ENCODE measurements at places on chromosomes 13 and 19.
A peak's percentile ranks its signal among the peaks of the same experiment; 100 is the strongest.

- DNase-seq, result no peak
Measured at GRCh38 chr13:54415753-54416366, 1387.2 kb downstream of the OLFM4 start.

- DNase-seq, result no peak
Measured at GRCh38 chr19:3135961-3136683, at the start of gene GNA15. Gene GNA15 (plus strand): TSS chr19:3136033. CDS start chr19:3136451, 418 bp downstream.

DNA sequence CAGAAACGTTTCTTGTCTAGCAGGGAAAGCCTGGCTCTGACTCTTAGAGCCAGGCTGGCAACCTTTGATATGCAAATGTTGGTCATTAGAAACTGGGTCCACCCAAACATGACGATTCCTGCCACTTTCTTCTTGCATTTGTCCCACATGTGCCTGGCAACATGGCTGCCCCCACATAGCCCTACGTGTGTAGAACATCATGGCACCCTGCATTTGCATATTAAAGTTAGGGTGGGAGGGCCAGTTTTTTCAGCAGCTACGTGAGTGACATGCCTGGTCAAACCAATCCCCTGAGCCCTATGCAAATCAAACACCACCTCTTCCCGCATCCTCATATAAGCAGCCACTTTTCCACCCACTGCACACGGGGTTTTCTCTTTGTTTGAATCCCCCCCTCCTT, 95.0 kb downstream of the LIG4 start:
- no peak for DNase-seq

DNA sequence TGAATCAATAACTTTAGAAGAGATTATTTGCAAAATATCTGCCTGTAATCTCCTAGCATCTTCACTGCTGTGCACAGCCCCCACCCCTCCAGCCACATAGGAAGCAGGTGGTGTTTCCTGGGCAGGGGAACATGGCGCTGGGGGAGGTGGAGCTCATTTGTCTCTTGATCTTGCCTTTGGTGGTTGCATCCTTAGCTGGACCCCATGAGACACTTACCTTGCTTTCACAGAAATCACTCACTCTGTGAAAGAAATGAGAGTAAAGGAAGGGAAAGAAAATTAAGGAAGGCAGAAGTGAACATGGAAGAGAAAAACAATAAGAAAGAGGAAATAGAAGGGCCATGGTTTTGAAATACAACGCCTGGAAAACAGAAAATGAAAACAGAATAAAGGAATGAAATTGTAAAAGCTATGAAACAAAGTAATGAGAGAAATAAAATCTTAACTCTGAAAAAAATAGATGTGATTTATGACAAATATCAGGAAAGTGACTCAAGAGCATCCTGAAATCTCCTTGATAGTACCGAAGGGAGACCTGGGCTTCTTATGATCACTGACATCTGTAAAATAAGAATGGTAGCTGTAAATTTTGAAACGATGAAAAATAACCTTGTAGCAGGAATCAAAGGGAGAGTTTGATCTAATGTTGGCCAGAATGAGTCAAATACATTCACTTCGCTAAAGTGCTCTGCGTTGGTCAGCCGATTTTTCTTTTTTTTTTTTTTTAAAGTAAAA, 17.2 kb upstream of the RNASEH2B start:
- no peak for DNase-seq

- no peak for DNase-seq
Measured at GRCh38 chr13:42548731-42549551, 25.0 kb upstream of the TNFSF11 start.

DNA sequence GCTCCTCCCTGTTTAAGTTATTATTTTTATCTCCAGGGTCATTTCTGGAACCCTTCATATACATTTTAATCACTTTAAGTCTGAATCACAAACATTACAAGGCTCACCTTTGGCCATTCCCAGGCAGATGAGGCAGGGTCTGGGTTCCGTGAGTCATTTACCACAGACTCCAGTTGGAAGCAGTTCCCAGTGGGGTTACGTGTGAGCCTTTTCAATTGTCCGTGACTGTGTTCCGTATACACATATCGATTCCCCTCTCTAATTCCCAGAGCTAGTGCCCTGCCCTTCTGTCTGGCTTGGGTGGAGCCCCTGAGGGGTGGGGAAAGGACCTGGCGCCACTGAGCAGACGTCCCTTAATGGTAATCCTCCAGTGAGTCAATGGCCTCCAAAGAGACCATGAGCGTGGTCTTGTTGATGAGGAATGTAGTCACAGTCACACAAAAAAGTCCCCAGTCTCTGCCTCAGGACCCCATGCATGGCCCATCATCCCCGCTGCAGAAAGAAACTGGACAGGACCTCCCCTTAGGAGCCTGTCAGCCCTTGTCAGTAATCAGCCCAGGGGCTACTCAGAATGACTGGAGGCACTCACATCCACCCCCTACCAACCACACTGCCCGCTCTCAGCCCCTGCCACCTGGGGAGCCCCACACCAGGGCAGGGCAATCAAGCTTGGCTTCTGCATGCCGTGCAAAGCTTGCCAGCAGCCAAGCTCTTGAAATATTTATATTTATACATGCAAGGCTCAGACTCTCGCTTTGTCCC, 144.4 kb downstream of the ZIC5 start:
- DNase-seq, result no peak

GRCh38 chr13:41501281-41501680, 43.9 kb downstream of the RGCC start:
- no peak for DNase-seq

DNA sequence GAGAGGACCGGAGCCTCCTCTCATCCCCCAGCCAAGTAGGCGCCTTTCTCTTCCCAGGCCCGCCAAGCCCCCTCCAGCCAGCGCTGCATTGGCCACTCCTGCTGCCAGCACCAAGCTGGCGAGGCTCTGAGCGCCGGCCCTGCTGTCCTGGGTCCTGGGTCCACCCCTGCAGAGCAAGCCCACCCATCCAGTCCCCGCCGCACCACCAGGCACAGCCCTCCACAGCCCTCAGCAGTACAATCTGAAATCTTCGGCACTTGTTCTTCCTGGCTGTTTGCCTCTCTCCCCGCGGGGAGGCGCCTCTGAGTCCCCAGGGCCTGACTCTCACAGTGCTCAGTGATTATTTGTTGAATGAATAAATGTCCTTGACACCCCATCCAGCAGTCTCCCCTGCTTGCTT, 236.4 kb upstream of the SGCG start:
- DNase-seq, result no peak

- no peak for DNase-seq
Measured at GRCh38 chr13:45604892-45605291, 10.6 kb downstream of the ERICH6B start.

- no peak for DNase-seq
Measured at GRCh38 chr13:33318744-33319143, 33.2 kb upstream of the STARD13 start.

- no peak for DNase-seq
Measured at GRCh38 chr13:40697711-40698110, 31.3 kb upstream of the FOXO1 start.

DNA sequence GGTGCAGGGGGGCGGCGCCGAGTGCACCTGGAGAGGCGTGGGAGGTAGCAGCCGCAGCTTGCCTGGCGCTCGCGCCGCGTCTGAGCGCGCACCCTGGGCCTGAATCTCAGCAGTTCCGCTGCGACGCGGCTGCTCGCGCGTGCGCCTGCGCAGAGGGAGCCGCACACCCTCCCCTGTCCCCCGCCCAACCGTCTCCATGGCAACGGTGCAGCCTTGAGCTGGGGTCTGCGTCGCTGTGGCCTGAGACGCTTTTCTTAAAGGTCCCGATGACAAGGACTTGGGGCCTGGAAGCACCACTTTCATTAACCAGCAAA, at the start of gene PNMA8B:
Gene PNMA8B, minus strand, starts transcription at position 82 of the 314 bp plus-strand sequence. CDS start 402 bp downstream, outside the sequence.
- DNase-seq, result no peak

DNA sequence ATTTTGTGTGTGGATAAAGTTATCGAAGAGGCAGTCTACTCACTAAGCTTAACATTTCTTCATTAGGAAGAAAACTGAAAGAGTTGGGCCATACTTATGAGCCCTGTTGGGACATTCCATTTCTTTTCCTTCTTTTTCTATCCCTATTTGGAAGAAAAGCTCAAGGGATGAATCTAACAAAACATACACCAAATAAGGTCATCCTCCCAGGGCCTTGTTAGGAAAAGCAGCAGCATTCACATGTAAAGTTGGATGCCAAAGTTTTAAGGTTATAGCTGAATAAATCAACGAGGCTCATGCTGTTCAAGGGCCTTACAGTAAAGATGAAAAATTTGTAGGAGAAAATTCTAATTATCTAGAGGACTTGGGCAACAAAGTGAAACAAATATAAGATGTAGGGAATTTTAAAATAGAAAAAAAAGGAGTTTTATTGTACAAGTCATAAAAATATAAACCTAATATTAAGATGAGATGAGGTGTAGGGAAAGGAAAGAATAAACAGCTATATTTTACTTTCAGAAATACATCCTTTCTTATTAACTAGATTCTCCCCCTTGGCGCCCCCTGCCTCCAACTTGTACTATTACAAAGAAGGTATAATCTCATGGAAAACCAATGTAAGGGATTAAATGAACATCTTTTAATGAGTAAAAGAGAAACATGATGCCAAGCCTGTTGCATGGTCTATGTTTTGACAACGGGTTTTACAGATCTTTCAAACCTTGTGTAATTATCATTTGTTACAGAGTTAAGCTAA, 160.4 kb downstream of the PCDH20 start:
- no peak for DNase-seq

DNA sequence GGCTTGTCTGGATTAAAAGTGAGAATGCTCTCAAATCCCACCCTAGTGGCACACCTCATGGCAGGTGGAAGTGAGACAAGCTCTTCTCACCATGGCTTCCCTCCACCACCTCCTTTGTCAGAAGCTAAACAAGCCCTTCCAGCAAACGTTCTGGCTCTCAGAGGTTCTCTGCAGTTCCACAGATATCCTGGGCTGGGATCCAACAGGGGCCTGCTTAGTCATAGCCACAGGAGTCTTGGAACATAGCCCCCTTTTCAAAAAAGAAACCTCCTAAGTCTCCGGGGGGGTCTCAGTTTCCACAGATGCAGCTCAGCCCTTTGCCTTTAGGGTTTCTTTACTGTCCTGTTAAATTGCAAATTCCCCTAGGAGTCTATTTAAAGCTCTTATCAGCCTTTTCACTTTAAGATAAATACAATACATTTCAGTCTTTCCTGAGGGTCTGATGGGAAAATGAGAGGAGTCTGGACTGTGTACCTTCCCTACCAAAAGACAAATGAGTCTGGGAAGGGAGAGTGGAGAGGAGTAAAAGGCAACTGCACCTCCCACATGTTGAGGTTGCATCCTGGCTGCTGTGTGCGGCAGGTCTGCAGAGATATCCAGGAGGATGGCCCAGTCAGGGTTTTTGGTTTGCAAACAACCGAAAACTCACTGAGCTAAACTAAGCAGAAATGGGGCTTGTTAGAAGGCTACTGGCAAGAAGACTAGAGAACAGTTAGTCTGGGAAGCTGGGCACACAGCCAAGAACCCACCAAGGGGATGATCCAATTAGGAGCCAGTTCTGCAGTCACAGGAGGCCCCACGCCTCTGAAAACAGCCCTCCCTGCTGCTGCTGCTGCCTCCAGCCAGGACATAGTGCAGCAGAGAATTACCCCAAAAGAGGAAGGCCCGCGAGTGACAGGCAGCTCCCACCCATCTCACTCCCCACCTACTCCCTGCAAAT, 41.4 kb upstream of the SERP2 start:
- peak; percentile 72 for DNase-seq

- DNase-seq, result no peak
Measured at GRCh38 chr19:28170066-28170465, 1042.9 kb downstream of the UQCRFS1 start.

- DNase-seq, result no peak
Measured at GRCh38 chr13:33323801-33324510, 38.4 kb upstream of the STARD13 start.

GRCh38 chr13:43879755-43880181, at the start of gene LACC1:
Gene LACC1 (plus strand): TSS chr13:43879904. CDS start chr13:43880986, 1,082 bp downstream.
- no peak for DNase-seq

- DNase-seq, result no peak
Measured at GRCh38 chr19:39379865-39380396, 11.0 kb downstream of the PAF1 start.

DNA sequence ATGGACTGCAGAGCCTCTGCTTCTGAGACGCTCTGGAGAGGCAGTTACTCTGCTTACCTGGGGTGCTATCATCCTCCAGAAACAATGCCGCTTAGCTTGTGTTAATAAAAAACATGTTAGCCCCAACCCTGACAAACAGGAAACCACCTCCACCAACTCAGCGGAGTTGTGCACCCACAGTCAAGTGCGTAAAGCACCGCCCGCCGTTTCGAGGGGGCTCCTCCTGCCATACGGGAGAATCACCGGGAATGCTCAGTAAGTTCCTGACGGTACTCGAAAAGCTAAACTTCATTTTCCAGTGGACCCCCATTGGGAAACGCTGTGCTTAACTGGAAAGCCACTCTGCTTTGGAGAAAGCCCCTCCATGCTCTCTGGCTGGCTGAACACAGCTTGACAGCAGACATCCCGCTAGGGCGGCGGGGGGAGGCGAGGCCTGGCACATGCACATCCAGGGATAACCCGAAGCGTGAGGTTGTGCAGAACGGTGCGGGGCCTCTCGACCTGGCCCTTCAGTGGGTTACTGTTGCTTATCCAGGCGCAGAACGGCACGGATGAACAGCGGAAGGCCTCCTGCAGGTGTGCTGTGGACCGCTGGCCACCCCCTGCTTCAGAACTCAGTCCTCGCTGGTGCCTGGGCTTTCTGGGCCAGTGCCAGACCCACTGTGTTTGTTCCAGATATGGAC, 17.1 kb downstream of the GAS6 start:
- DNase-seq, result no peak

GRCh38 chr13:76758738-76759137, 127.5 kb downstream of the KCTD12 start:
- DNase-seq, result no peak

DNA sequence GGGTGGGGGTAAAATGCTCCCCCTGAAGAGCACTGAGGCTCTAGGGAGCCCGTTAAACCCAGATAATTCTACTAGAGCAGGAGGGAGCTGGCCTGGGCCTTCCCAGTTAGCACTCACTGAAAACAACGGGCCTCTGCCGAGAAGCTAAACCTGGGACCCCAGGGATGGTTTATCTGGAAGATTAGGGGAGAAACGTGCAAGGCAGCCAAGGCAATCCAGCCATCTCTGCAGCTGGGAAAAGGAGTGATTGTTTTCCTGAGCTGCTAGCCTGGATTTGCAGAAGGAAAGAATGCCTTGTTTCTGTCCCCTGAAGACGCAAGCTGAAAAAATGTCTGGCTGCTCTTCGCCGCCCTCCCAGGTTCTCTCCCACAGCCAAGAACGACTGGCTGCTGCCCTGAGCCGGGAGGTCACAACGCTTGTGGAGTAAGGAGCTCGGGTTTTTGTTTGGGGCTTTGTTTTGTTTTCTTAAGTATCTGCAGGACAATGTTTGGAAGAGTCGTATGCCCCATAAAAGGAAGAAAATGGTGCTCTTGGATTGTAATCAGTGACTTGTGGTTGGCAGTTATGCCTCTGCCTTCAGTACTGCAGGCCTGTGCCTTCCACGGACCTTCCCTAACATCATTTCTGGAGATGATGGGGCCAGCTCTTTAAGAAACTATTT, 31.5 kb downstream of the COL4A2 start:
- peak; percentile 91 for DNase-seq

DNA sequence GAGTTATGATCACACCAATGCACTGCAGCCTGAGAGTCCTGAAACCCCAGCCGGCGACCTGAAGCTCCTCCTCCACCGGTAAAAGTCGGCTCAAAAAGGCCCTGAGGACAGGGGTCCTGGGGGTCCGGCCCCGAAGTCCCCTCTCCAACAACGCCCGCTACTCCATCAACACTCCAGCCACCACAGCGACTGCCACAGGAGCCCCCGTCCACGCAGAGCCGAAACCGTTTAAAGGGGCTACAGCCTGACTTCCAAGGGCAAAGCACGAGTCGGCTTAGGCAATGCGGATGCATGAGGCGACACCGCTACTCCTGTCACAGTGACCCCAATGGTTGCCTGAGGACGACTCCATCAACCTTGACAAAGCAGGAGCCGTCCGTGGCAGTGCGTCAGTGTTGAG, 22.9 kb upstream of the ZNF420 start:
- DNase-seq, result no peak

All from forelimb muscle (tissue), 1 donor.